ENCODE measurements at places on chromosomes 2 and 18.

DNA sequence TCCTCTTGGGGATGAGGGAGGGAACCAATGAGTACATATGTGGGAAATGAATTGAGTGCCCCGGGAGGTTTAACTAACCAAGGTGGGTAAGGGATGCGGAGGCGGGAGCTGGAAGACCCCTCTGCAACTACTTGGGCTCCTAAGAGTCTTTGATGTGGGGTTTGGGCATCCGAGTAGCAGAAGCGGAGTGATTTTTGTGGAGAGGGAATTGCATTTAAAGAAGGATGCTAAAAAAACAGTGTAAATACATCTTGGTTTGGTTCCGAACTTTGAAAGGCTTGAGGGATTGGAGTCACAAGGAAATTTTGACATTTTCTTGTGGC is 215.7 kb downstream of the MCFD2 start:
- no peak for DNase-seq

DNA sequence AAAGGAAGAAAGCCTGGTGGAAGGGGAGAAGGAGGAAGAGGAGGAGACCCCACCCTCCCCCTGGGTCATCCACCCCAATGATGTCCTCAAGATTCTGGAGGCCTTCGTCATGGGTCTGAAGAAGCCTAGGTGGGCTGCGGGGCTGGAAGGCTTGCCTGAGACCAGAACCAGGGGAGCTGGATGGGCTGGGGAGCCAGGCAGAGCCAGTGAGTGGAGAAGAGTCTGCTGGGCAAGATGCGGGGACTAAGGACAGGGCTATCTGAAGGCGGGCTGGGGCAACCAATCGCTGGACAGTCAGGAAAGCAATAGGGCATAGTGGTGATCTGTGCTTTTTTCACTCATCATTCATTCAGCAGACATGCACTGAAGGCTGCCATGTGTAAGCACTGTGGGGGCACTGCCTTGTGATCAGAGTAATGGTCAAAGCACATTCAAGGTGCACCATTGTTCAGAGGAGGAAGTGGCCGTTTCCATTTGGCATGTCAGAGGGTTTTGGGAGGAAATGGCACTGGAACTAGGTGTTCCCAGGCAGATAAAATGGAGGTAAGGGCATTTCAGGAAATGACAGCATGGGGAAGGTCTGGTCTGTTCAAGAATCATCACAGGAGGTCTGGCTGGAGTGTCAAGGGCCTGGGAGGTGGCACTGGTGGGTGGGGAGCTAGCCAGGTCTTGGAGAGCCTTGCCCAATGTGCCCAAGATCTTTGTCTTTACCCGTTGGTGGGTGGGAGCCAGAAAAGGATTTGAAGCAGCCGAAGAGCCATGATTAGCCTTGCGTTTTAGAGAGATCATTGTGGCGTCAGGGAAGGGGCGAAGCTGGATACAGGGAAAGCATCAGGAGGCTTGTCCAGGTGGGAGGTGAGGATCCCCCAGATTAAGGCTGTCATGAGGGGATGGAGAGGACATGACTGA is 24.2 kb downstream of the OTOF start:
- DNase-seq: no peak

DNA sequence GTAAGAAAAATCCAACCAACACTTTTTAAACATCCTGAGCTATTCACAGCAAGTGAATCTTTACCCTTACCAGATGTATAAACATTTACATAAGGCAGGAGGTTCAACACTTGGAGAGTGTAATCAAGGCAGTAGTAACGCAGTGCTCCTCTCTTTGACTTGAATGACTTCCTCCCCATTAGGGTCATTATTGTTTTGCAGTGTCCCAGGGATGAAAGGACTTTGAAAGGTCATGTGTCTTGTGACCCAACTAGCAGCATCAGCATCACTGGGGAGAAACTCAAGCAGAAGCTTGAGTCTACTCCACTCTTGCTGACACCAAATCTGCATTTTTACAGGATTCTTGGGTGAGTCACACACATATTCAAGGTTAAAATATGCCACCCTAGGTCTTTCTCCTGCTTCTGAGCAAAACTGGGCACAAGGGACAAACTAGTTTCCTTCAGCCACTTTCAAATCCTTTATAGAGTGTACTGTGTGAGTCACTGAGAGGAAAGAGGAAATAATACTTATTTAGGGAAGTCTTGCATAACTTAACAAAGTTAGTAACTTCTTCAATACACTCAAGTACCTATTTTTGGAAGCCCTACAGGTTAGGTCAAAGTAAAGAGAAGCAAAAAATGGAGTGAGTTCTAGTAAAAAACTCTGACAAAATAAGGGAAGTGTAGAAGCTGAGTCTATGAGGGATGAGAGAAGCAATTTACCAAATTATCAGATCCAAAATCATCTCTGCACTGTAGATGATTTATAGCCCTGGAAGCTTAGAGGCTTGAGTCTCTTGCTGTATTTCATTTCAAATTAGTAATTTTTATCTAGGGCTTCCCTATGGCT is 51.0 kb upstream of the EML4 start:
- peak; percentile 85 for DNase-seq

DNA sequence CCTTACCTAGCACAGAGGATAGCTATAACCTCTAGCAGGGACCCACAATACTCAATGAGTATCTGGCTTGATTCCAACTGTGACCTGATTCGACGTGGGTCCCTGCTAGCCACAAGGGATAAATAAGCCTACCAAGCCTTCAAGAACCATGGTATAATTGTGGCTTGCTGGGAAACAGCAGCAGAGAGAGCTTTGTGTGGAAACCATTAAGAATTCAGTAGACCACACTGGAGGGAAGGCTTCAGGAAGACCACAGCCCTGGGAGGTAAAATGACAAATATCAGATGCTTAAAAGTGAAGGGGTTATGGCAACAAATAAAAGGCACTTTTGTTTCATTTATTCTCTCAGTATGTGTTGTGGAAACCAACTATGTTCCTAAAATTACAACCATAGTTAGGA is 82.6 kb upstream of the WIPF1 start:
- no peak for DNase-seq

DNA sequence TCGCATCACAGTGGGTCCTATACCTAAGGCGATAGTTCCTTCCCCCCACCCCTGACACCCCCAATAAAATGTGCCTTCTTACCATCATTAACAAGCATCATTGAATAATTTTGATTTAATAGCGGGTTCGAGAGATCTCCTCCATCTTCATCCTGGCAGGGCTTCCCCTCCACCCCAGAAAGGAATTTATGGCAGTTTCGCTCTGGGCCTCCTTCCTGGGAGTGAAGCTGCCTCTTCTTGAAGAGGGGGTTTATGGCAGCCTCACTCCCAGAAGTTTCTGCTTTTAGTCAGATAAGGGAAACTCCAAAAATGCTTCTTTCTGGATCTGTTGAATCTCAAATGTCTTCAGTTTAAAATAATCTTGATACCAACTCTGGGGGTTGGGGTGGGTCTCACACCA is 45.7 kb downstream of the RRM2 start:
- no peak for DNase-seq

DNA sequence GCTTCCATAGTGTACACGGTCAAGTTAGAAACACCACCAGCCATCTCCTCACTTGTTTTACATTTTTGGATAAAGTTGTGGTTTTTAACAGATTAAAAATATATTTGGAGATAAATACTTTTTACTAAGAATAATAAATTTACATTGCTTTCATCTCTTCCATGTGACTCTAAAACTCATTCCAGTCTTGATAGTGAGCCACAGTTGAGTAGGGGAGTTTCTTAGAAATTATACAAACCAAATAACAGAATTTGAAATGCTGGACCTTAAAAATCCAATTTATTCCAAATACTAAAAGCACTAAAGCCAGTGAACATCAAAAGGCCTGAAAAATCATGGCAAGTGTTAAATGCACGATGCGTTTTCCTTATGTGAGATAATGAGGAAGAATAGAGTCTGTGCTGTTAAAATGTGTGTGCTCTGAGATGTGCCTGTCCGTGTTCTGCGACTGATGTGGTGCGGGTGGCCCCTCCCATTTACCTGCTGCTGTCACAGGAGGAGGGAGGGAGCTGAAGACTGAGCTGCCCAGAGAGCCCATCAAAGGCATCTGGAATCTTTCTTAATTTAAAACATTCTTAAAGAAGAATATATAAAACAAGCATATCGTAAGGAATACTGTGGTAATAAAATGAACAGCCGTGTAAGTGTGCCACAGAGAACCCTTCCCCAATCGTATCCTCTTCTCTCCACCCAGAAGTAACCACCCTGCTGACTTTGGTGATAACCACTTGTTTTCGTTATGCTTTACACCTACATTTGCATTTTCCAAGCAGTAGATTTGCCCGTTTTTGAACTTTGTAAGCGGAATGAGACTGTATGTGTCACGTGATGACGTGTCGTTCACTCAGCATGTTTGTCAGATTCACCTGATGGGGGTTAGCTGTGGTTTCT is 57.0 kb upstream of the TXNDC2 start:
- DNase-seq: no peak

DNA sequence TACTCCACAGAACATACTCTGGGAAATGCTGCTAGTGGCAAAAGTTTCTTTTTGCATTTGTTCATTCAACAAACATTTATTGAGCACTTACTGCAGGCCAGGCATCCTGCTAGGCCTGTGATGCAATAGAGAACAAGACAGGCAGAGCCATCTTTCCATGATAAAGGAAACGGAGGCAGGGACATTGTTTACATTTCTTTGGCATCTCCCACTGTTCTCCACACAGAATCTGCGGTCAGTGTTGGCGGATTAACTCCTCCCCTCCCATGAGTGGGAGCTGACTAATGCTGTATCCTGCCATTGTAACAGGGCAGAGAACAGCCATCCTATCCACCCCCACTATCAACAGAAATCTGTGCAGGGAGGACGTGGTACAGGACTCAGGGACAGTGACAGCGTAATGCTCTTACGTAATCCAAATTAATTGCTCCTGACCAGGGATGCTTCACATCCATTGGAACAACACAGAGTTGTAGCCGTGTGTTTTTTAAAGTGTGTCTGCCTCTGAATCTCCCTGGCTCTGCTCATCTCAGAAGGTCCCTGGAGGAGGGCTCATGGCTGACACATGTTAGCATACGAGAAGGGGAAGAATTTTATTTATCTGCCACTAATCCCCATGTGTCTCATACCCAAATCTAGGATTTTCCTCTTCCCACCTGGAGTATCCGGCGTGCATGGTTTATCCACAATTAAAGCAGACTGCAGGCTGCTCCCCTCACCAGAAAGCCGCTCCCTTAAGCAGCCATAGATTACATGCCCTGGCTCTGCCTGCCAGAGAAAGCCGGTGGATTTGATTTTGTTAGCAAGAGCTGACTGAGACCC is 32.3 kb downstream of the STEAP3 start:
- DNase-seq: peak; percentile 97

GRCh38 chr18:25876330-25876948 is 214.0 kb downstream of the SS18 start:
- no peak for DNase-seq

GRCh38 chr18:32879497-32879896 is 106.7 kb upstream of the KLHL14 start:
- no peak for DNase-seq

DNA sequence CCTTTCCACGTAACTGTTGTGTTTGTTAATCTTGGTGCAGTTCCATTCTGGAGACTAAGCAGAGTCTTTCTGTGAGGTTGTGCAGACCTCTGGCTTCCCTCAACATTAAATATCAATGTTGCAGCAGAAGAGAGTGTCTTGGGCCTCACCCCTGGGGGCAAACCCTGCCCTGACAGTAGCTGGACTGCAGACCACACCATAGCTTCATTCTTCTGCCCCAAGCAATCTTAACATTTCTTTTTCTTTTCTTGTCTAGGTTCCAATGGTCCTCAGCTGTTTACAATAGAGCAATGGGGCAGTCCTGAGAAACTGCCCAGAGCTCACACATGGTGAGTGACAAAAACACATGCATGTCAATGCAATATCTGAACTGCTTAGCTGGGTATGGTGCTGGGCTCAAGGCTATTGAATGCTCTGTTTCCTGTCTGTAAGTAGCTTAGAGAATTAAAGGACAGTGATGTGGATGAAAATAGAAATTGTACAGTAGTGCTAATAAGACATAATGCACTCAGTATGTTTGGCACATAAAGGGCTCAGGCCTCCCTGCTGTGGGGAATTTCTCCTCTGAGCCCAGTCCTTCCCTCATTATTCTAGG is 237.6 kb downstream of the ALPK2 start:
- DNase-seq: no peak

DNA sequence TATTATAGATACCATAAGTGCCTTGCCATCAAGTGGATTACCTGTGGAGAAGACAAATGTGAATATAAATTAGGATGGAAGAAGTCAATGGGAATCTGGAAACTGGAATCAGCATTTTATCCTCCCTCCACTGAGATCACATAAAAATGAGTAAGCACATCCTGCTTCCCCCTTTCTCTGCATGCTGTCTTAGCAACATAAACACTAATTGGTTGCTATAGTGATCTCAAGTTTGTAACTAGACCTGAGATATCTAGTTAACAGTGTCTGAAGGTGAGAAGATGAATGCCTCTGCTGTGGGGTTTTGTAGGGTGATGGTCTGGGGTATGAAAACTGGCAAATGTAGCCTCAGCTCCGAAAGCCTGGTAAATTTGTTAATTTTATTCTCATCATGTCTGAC is 1357.5 kb upstream of the CELF4 start:
- DNase-seq: no peak

- no peak for DNase-seq
These were observed 384.3 kb downstream of the PIK3C3 start for GRCh38 chr18:42339372-42339771.

DNA sequence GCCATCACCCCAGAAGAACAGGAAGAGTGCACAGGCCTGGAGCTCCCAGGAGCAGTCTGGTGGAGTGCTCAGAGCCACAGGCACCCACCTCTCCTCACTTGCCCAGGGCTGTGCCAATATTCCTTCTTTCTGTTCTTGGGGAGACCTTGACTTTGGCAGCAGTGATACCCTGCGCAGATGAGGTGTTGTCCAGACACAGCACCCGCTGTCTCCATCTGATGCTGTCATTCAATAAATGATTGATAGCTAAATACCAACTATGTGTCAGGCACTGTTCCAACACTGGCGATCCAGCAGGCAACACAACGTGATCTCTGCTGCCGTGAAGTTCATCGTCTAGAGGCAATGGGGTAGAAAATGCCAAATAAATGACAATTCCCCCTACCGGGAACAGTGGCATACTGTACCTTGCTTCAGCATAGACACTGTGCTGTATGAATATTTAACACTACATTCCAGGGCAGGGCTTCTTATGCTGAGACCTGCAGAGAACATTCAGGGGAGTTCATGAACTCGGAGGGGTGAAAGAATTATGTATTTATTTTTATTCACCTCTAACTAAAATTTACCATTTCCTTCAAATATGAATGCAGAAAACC is 320.5 kb upstream of the NCKAP5 start:
- DNase-seq: no peak

DNA sequence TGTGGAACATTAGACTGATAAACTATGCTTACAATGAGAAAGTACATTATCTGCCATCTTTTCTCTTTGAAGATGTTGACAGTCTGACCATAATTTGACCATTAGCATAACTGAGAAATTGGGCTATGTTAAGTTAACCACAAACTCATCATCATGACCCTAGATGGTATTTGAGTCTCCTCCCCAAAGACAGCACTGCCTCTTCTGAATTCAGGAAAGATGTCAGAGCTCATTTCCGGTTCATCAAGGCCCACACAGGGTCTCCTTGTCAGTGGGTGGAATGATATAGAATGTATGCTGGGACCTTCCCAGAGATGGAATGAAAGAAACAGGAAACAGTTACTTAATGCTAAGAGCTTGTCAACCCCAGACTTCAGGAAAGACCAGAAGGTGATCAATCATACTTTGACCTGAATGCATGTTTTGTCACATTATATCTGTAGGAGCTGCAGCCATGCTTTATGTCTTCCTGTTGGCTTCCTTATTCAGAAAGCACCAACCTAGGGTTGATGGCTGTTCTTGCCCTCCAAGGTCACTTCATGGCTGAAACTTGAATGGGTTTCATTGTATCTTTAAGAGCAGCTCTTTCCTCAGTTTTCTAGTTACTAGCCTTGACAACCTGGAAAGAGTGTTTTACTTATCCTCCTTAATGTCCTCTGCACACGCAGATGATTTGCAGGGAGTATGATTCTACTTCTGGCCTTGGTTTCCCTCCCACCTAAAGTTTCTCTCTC is 99.1 kb upstream of the NEUROD1 start:
- DNase-seq: no peak

All from foreskin fibroblast (primary cell).